Stimulated activated CD4-positive, alpha-beta T cell treated with anti-CD3 and anti-CD28 coated beads, Interleukin-1b, Interleukin-23, amount 100 ng/mL, for 1 hour (primary cell): ENCODE measurements at places on chromosomes 1 and 21.

GRCh38 chr1:245704765-245705164 lies 550.0 kb downstream of the KIF26B start:
- DNase-seq = no peak

- no peak for DNase-seq
Measured at GRCh38 chr1:14759042-14759818, 160.7 kb downstream of the KAZN start.

- DNase-seq = no peak
Measured at GRCh38 chr1:183089025-183089639, 65.9 kb downstream of the LAMC1 start.

- DNase-seq = no peak
Measured at GRCh38 chr21:39714331-39714730, 30.7 kb upstream of the IGSF5 start.

- DNase-seq = no peak
Measured at GRCh38 chr1:7912743-7913557, 27.7 kb downstream of the TNFRSF9 start.

DNA sequence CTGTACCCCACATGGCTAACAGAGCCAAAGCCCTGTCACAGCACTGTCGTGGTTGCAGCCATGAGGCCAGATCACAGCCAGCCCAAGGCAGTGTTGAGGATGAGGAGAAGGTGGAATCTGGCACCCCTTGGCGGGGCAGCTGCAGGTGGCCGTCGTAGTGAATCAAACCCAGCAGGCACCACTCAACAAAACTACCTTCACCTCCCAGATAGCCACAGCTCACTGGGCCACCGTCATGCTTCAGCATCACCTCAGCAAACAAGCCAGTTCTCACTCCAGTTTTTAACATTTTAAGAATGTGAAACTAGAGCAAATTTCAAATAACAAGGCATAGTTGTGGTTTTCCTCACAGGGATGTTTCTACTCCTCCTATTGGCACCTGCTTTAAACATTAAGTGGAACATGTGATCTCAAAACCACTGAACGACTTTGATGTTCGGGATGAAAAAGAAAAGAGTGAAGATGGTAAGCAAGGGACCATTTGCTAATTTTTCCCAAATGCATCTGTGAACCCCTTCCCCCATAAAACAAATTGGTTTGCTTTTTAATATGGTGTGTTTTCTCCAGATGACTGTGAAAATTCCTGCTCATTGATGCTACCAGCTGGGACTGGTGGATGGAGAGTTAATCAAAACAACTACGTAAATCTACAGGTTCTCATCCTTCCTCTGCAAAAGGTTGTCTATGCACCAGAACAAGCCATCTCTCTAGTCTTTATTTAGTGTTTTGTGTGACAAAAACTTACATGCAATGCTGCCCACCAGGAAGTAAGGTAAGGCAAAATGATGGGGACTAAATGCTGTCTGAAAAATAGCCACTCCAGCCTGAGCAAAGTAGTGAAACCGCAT lies 45.5 kb downstream of the TOR1AIP2 start:
- DNase-seq = no peak

- no peak for DNase-seq
Measured at GRCh38 chr1:175000697-175001187, 995 bp downstream of the CACYBP start.

DNA sequence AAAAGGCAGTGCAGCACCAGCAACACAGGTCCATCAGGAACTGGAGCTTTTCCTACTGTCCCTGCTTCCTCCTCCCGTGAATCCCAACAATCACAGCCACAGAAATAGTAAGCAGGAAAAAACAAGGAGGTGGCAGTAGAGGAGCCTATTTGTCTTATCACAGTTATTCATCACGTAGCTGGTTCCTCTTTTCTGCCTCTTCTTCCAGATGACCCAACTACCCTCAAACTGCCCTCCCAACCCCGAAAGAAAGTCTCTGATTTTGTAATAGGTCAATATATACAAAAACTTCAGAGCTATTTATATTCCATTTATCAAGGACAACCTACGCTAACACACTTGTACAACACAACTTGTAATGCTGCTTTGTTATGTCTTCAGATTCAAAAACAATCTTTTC lies 21.4 kb downstream of the GNB1 start:
- no peak for DNase-seq

- no peak for DNase-seq
Measured at GRCh38 chr1:96565546-96565945, 156.0 kb upstream of the PTBP2 start.

DNA sequence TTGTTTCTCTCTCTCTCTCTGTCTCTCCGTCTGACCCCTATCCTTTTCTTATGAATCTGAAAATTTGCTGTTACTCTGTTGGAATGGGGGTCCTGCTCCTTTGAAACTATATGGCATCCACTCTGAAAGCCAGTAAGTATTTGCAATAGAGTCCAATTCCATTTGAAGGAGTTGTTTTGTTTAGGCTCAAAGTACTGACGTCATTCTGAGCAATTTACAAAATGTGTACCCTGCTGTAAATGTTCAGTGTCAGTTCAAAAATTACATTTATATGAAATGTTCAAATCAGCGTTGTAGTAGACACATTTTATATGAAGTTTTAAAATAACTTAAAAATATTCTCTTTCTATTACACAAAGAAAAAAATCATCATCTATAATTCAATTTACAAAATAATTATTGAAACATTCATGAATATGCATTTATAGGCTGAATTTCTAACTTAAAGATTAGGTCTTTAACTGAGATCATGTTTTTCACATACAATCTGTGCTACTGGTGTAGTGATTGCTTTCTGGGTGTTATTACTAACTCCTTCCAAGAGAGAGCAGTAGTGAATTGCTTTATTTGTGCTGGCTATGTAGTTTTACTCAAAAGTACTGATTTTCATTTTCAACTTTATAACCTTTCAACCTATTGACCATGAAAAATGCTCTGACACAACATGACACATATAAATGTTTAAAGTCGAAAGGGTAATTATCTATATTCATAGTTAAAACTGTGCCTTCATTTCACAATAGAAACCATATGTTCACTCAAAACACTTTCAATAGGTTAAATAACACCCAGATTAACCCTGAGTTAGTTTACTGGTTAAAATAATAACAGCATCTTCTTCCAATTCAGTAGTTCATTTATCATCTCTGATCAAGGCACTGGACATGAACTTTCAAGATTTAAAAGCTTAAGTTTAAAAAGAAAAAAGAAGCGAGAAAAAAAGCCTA lies 253.1 kb upstream of the ADGRL4 start:
- no peak for DNase-seq

DNA sequence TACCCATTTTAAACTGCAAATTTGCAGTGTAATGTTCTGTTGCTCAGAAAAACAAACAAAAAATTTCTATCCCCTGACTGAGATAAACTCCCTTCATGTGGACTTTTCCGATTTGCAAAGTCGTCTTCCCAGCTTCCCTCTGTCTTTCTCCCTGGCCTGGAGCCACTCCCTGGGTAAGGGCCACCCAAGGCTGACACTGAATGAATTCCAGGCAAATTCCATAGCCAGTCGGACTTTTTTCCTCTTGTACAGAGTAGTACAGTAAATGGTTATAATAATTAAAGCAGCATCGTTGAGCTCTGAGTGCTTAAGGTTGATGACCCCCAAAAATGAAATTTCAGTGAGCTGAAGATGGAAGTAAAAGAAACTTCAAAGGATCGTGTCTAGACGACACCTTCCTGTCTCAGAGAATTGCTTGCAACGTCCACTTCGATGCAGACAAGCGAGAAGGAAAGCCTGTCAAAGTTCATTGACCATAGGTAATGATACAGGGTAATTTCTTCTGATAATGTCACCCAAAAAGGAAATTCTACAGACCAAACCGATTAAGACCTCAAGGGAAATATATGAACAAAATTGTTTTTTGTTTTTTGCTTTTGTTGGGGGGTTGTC lies 33.6 kb upstream of the LHX8 start:
- no peak for DNase-seq

DNA sequence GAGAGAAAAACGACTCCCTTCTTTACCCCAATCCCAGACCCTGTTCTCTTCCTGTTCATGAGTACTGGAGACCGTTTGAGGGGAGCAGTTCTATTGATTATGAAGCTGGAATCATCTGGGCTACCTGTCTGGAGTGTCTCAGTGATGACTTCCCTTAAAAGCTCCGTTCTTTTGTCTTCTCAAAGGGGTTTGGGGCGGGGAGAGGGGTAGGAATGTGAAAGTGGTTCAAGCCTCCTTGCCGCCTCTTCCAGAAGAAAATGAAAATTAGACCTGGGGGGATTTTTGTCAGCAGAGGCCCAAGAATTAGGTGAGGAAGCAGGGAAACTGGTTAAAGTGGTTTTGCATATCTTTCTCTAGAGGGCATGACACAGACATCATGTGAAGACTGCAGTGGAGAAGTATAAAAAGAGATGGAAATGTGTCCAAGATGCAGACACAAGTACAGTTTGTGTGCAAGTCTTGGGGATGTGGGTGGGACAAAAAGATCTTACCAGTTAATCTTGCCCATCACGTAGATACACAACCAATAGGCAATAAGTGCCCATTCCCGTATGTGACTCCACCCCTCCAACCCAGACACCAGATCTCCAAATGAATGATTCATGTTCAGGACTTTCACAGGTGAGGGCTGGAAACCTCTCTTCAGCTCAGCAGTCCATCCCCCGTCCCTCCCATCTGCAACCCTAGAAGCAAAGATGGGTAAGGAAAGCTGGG lies 470 bp upstream of the MTMR11 start:
- DNase-seq = no peak

GRCh38 chr1:98371764-98372163 lies 289.8 kb upstream of the SNX7 start:
- no peak for DNase-seq

DNA sequence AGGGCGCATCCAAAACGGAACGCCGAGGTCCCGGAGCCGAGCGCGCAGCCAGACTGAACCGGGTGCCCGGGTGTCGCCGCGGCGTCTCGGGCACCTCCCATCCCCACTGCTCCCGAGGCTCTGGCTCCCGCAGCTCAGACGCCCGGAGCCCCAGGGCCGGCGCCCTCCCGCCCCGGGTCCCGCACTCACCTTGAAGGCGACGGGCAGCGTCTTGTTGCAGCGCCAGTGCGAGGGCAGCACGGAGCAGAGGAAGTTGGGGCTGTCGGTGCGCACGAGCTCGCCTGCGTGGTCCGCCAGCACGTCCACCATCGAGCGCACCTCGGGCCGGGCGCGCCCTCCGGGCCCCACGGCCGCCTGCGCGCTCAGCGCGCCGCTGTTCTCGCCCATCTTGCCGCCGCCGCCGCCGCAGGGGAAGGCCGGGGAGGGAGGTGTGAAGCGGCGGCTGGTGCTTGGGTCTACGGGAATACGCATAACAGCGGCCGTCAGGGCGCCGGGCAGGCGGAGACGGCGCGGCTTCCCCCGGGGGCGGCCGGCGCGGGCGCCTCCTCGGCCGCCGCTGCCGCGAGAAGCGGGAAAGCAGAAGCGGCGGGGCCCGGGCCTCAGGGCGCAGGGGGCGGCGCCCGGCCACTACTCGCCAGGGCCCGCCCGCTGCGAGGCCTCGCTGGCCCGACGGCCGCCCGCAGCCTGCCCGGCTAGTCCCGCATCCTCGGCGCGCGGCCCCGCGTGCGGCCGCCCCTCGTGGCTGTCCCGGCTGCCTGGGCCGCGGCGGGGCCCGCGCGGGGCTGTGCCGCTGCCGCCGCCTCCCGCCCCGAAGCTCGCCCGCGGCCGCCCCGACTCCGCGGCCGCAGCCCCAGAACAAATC lies 447 bp downstream of the RUNX3 start:
- DNase-seq = no peak

DNA sequence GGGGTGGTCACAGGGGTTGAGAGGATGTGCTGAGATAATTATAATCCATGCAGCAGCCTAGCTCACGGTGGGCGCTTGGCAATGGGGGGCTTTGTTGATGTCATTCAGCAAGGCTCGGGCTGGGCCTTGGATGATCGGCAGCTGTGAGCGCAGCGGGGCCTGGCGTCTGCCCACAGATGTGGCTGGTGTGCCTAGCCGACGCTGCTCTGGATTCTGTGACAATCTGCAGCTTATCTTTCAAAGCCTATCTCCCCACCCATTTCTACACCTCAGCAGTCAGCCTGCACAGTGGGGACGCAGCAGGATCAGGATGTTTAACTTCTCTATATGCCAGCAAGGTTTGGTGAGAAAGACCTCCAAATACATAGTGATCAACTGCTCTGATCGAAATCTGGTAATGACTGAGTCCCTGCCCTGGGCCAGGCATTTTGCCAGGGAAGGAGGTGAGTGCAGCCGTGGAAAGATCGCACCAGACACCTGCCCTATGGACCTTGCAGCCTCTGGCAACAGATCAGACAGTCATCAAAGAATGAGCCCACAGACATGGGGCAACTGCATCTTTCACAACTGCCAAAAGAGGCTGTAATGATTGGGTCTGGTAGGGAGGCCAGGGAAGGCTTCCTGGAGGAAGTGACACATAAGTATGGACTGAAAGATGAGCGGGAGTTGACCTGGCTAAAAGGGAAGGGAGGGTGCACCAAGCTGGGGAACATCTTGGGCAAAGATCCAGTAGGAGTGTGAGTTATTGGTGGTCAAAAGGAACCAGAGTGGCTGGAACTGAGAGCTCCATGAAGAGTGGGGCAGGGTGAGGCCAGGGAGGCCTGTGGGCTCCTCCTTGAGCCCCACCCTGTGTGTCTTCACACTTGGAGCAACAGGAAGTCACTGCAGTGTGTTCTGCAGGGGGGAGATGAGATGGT lies 35.3 kb downstream of the EPHB2 start:
- DNase-seq = no peak

DNA sequence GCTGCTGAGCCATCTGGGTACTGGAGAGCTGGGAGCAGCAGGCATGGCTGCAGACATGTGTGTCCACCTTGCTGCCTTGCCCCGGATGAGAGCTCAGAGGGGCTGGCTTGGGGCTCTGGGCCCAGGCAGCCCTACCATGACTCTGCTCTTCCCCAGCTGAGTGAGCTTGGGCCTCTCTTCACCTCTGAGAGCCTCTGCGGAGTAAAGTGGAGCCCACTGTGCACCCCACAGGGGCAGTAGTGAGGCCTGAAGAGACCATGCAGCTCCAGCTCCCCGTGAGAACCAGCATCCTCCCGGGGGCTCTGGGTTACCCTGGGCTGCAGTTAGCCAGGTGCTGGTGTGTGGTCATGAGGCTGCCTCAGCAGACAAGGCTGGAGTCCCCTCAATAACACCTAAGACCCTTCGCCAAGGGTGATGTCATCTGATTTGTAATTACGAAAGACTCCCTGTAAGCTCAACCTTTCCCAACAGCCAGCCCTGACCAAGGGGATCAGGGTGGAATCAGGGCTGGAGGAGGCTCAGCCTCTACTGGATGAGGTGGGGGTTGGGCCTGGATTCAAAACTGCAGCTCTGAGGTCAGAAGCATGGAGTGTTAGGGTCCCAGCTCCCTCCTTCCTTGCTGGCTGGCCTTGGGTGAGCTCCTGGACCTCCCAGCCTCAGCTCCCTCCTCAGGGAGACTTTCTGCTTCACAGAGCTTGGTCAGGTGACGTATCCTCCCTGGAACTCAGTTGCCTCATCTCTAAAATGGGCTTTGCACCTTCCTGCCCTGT lies 308.0 kb downstream of the MATN1 start:
- DNase-seq = no peak

- DNase-seq = no peak
Measured at GRCh38 chr1:111191496-111191895, 8.9 kb downstream of the DENND2D start.
